ENCODE measurements at places on chromosomes 6 and 20.
A peak's percentile ranks its signal among the peaks of the same experiment; 100 is the strongest.

GRCh38 chr6:141443032-141443431 lies 689.7 kb upstream of the GJE1 start:
- DNase-seq, result no peak

DNA sequence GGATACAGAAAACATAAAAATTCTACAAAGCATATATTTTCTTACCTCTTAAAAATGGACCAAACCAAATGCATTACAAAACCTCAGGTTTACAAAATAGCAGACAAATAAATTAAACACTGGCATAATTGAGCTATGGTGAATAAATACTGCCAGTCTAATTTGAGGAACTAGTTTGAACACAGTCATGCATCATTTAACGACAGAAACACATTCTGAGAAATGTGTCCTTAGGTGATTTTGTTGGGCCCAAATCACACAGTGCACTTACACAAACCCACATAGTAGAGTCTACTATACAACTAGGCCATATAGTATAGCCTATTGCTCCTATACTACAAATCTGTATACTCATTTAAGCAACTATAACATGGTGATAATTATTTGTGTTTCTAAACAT lies 215.6 kb downstream of the FOXC1 start:
- no peak for DNase-seq

- DNase-seq, result no peak
Measured at GRCh38 chr6:100165442-100165841, 171.4 kb upstream of the MCHR2 start.

GRCh38 chr6:158654960-158655489 lies 5.2 kb downstream of the SYTL3 start:
- DNase-seq, result no peak

- no peak for DNase-seq
Measured at GRCh38 chr6:4606821-4607704, 169.1 kb upstream of the CDYL start.

GRCh38 chr6:141906569-141907080 lies 226.1 kb upstream of the GJE1 start:
- no peak for DNase-seq

- peak; percentile 47 for DNase-seq
Measured at GRCh38 chr20:5528719-5529256, 212.0 kb upstream of the PROKR2 start.

DNA sequence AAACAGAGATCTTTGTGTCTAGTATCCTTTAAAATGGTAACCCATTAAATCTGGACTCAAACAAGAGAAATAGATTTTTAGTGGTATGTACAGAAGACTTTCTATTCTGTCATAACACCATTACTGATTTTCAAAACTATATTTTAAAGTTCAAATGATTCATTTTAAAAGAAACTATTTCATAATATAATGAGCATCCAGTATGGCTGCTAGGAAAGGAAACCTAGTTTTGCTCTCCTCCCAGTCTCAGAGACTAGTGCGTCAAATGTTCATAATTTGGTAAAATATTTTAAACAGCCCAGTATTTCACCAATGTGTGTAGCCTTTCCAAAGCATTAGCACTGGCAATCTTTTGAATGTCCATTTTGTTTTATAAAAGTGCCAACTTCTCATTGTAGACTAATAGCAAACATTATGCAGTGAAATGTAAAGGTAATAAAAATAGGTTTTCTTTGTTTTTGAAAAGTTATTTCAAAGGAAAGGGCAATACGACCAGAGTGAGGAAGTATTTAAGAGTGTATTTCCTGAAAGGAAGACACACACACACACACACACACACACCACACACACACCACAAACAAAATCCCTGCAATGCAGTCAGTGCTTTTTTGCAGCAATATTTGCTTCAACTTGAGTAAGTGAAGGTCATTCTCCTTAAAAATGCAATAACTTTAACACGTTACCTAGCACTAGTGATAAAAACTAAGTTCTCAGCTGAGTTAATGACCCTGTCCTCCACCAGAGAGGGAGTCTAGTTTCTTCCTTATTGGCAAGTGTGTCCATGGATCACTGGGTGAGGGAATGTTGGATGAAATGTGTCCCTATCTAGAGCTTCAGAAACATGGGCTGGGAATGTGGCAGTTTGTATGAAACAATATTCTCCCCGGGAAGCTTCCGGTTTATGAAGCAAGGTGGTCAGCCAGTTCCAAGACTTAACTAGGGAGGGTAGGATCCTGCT lies 4.6 kb downstream of the PPP1R3G start:
- no peak for DNase-seq

DNA sequence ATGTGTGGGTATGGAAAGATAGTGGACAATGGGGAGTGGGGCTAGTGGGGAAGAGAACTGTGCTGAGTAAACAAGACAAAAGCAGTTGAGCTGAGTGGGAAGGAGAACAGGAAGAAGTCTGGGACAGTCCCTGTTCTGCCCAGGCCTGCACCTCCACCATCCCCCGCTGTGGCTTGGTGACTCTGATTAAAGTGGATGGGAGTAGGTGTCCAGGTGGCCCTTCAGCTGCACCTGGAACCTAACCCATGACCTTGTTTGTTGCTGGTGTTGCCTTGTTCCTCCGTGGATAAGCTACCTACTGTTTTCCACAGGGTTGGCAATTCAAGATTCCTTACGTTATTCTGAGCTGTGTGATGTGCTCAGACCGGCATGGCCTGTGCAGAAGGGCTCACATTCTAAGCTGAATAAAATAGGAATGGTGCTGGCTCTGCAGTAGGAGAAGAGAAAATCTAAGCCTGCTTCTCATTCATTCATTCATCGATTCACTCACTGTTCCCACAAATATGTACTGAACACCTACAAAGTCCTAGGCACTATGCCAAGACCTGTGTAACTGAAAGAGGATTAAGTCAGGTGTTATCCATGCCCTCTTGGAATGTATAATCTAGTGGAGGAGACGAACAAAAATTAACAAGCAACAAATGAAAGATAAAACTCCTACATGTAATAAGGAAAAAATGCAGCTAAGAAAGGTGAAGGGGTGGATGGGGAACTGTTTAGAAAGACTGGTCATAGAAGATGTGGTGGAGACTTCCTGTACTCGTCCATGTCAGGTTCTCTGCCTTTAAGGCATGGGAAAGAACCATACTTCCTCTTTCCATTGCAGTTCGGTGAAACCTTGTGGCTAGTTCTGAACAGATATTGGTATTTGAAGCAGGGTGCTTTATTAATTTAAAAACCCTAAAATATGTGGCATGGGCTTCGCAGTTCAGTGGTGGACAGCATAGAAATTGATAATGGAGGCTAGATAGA lies 10.1 kb upstream of the CALHM6 start:
- DNase-seq, result no peak

GRCh38 chr20:48908656-48909319 lies 12.7 kb upstream of the ARFGEF2 start:
- DNase-seq, result no peak

GRCh38 chr6:90893400-90893799 lies 306.5 kb upstream of the MAP3K7 start:
- DNase-seq, result no peak

- no peak for DNase-seq
Measured at GRCh38 chr20:33788351-33789049, 22.6 kb upstream of the CHMP4B start.

GRCh38 chr6:138975815-138976214 lies 12.2 kb downstream of the REPS1 start:
- no peak for DNase-seq

DNA sequence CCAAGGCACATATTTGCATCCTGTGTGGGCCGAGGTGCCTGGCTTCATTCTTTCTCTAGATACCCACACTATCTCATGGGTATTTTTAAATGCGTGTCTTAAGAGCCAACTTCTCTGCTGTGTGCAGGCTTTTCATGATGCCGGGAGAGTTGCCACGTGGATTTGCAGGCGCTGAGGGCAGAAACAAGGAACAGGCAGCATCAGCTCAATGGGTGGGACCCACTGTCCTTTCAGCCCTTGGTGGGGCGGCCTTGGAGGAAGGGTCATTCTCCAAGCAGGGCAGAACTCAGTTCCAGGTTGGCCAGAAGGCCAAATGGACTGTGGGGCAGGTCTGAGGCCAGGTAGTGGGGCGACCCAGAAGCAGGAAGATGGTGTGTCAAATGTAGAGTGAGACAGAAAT lies 84.7 kb downstream of the PHACTR3 start:
- no peak for DNase-seq

DNA sequence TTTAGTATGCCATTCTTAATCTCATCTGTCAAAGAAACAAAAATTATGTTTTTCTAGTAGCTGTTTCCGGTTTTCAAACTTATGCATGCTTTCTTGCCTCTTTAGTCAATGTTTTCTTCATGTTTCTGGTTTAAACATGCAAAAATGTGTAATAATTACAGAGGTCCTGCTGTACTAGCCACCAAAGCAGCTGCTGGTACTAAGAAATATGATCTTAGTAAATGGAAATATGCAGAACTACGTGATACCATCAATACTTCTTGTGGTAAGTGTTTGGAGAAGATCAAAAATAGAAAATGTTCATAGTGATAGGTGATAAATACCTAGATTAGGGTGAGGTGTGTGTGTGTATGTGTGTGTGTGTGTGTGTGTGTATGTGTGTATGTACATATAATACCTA lies 158.4 kb downstream of the MYO6 start:
- no peak for DNase-seq

DNA sequence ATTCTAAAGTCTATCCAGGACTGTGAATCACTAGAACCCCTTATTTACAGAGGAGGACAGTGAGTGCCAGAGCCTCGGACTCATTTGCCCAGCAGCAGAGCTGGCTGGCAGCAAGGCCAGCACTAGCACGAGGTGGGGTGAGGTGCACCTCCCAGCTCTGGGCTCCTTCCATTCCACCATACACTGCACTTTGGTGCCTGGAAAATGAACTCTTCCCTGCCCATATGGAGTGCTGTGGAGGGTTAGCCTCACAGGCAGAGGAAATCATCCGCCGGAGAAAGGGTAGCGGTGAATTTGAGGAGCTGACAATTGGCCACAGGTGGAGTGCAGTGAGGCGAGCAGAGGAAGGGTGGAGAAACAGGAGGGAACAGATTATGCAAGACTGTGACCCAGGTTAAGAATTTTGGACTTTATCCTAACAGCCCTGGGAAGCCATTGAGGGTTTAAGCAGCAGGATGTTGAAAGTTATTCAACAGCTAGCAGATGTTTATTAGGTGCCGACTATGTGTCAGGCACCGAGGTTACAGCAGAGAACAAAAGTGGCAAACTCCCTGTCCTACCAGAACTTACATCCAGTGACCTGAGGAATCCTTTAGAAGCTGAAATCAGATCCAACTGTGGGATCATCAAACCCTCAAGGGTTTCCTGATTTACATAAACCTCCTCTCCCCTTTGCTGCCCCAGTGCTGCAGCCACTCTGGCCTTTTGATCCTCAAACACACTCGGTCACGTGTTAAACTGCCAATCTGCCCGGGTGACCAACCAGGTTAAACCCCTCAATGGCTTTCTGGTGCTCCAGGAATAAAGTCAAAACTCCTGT lies 6.2 kb downstream of the TRIM26 start:
- no peak for DNase-seq

- no peak for DNase-seq
Measured at GRCh38 chr6:73965539-73966029, 269.6 kb downstream of the CD109 start.

- DNase-seq, result no peak
Measured at GRCh38 chr20:58514321-58515232, 622 bp downstream of the APCDD1L start.

DNA sequence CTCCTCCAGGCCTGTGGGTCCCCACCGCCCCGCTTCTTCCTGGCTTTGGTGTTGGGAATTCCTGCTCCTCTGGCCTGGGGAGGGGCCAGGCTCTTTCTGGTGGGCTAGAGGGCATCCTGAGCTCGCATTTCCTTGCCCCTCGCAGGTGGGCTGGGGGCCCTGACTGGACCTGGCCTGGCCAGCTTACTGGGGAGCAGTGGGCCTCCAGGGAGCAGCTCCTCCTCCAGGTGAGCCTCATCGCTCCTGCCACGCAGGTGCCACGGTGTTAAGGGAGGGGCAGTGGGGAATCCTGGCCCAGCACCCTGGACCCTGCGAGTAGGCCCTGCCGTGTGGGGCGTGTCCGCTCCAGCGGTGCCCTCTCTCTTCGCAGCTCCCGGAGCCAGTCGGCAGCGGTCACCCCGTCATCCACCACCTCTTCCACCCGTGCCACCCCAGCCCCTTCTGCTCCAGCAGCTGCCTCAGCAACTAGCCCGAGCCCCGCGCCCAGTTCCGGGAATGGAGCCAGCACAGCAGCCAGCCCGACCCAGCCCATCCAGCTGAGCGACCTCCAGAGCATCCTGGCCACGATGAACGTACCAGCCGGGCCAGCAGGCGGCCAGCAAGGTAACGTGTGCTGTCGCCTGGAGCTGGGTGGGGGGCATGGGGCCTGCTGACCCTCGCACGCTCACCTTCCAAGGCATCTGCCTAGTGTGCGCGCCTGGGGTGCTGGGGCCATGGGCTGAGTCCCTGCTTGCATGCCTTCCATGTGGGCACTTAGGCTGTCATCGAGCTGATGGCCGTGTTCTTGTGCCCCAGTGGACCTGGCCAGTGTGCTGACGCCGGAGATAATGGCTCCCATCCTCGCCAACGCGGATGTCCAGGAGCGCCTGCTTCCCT lies 4.7 kb downstream of the ADRM1 start:
- no peak for DNase-seq

DNA sequence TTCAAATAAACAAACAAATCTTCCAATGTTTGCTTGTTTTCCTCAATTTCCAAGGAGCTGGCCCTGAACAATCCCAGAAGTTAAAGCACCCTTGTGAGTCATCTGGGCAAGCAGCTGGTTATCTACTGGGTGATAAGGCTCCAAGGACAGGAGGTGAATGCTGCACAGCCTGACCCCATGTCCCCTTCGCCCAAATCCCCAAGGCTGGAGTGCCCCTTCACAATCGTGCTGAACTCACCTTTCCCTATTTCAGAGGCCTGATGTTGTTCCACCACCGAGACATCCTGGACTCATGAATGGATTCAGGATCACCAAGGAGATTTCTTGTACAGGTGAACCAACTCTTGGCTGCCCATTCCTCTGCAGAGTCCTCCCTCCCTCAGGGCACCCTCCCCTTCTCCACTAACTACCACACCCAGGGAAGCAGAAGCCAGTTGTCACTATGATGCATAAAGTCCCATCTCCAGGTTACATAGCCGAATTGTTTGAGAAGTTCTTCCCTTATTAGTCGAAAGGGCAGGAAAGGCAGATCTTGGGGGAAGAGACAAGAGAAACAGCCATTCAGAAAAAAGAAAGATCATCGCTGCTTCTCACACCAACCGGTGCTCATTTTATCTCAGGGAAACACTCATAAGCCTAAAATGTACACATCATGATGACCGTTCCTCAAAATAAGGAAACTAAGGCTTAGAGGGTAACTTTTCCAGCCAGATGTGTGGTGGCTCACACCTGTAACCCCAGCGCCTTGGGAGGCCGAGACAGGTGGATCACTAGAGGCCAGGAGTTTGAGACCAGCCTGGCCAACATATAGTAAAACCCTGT lies 138.8 kb upstream of the RREB1 start:
- DNase-seq, result no peak

- no peak for DNase-seq
Measured at GRCh38 chr20:34190679-34191090, 50.5 kb upstream of the ASIP start.

- no peak for DNase-seq
Measured at GRCh38 chr6:138722425-138723371, 50.9 kb upstream of the CCDC28A start.

DNA sequence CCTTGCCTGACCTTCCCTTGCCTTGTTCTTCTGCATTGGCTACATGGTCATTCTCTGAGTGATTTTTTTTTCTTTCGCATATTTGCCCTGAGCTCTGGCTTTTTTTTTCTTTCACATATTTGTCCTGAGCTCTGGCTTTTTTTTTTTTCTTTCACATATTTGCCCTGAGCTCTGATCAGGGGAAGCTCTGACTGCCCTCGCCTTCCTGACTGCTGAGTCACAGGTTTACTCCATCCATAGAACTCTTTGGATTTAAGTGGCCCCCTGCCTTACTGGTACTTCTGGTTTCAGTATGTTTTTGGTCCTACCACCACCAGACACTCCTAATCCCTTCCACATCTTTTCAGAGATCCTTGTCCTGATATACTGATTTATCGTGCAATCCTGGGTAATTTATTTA lies 201.1 kb downstream of the OGFRL1 start:
- no peak for DNase-seq
